ENCODE measurements at places on chromosomes 13 and 19. TPM values are rescaled to one million over a fixed set of nuclear protein-coding genes. Genes with fewer than 3 reads are reported as not detected.

- H3K27ac ChIP-seq, result no peak overlapping the region
- no peak for DNase-seq
- H3K36me3 ChIP-seq, result no peaks in the 10 kb centered on the region
- no peaks in the 10 kb centered on the region for H3K27me3 ChIP-seq
- H3K4me3 ChIP-seq, result no peak overlapping the region
Observed at GRCh38 chr13:103839460-103839859, 773.2 kb upstream of the SLC10A2 start.

- DNase-seq, result no peak
- peaks cover 17% of the 10 kb centered on the region for H3K4me1 ChIP-seq
- H3K36me3 ChIP-seq, result peaks cover 19% of the 10 kb centered on the region
Observed at GRCh38 chr19:38875656-38876395, 2.2 kb downstream of the RINL start.

- H3K27me3 ChIP-seq, result no peaks in the 10 kb centered on the region
- H3K36me3 ChIP-seq, result no peaks in the 10 kb centered on the region
- no peaks in the 10 kb centered on the region for H3K4me1 ChIP-seq
- no peak overlapping the region for H3K27ac ChIP-seq
Observed at GRCh38 chr13:85601526-85601925, 197.7 kb downstream of the SLITRK6 start.

DNA sequence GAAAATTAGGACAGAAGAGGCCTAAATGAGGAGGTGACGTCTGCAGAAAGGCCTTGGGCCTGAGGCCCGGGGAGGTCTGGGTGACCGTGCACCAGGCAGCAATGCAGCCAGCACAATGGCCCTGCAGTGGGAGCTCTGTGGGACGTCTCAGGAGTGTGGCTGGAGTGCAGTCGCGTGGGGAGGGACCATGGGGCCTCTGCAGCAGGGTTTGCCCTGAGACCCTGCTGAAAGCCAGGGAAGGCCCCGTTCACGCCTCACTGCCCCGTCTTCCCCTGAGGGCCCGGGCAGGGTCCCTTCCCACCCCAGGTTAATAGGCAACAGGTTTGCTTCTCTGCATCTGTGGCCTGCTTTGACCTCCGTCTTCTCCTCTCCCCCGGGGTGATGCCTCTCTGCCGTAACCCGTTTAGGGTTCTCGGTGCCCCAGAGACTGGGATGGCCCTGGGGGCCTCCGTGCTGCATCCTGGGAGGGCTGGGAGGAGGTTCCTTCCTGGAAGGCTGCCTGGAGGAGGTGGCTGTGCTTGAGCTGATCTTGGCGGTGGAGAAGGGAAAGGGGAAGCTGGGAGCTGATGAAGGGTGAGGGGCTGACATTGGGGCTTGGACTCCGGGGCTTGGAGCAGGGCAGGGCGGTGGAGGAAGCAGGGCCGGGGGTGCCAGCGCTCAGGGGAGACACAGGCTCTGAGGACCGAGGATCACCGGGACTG lies 9.7 kb downstream of the PALM start:
- peaks cover 53% of the 10 kb centered on the region for H3K4me1 ChIP-seq
- peak overlapping the region; percentile 44 for H3K4me3 ChIP-seq
- peaks cover 34% of the 10 kb centered on the region for H3K27me3 ChIP-seq
- DNase-seq, result no peak
- peak overlapping the region; percentile 79 for H3K27ac ChIP-seq

- peaks cover 10% of the 10 kb centered on the region for H3K4me1 ChIP-seq
- H3K36me3 ChIP-seq, result no peaks in the 10 kb centered on the region
- peak; percentile 42 for DNase-seq
- no peak overlapping the region for H3K27ac ChIP-seq
- peak overlapping the region; percentile 32 for H3K4me3 ChIP-seq
- peaks cover 61% of the 10 kb centered on the region for H3K27me3 ChIP-seq
Observed at GRCh38 chr13:20174656-20175405, 14.0 kb upstream of the GJA3 start.

GRCh38 chr13:31131470-31131961 lies 30.2 kb downstream of the HSPH1 start:
- peaks cover 15% of the 10 kb centered on the region for H3K27me3 ChIP-seq
- H3K27ac ChIP-seq, result no peak overlapping the region
- H3K4me3 ChIP-seq, result no peak overlapping the region
- DNase-seq, result no peak

DNA sequence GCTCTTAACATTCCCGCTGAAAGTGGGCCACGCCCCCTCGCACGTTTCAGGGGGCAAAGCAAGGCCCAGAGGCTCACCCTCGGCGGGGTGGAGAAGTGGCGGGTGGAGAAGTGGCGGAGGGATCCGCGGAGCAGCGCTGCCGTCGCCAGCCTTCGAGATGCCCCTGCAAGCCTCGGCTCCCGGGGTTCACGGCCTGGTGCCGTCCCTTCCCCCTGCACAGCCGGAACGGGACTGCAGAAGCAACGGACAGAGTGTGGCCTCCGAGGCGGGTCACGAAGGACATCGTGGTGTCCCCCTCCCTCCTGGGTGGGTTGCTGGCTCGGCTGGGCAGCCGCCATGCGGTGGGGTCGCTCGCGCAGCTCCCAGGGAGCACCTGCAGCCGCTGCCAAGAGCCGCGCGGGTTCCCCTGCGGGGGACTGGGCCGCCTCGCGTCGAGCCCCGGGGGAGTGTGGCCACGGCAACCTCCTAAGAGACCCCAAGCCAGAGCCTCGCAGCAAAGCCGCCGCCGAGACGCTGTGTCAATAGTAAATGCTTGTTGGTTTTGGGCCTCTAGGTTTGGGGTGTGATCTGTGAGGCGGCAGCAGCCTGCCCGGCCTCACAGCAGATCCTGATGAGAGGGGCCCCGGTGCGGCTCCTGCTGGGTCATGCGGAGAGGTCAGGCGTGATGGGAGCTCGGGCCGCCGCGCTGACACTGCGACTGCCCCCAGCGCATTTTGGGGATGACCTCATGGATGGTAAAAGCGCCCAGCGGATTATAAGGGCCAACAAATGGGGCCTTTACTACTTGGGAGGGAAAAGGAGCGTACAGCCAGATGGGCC lies 5.5 kb downstream of the TPGS1 start:
- no peaks in the 10 kb centered on the region for H3K27me3 ChIP-seq
- peaks cover 27% of the 10 kb centered on the region for H3K4me1 ChIP-seq
- H3K27ac ChIP-seq, result no peak overlapping the region
- H3K36me3 ChIP-seq, result peaks cover 5% of the 10 kb centered on the region
- H3K4me3 ChIP-seq, result no peak overlapping the region
- no peak for DNase-seq

DNA sequence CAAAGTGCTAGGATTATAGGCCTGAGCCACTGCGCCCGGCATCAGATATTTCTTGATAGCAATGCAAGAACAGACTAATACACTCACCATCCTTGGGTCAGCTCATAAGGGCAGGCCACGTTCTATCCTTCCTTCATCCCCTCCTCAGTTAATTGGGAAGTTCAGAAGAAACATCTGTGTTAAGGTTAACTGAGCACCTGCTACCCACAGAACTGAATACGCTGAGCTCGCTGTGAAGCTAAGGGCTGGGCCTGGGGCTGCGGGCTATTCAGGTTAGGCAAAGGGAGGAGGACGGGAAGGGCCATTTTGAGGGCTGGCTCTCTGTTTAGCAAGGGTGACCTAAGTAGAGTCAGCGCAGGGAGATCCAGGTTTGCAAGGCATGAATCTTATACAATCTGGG lies 43.0 kb upstream of the UQCRFS1 start:
- no peaks in the 10 kb centered on the region for H3K36me3 ChIP-seq
- no peak for DNase-seq
- peaks cover 46% of the 10 kb centered on the region for H3K27me3 ChIP-seq
- H3K4me3 ChIP-seq, result no peak overlapping the region
- H3K4me1 ChIP-seq, result no peaks in the 10 kb centered on the region

DNA sequence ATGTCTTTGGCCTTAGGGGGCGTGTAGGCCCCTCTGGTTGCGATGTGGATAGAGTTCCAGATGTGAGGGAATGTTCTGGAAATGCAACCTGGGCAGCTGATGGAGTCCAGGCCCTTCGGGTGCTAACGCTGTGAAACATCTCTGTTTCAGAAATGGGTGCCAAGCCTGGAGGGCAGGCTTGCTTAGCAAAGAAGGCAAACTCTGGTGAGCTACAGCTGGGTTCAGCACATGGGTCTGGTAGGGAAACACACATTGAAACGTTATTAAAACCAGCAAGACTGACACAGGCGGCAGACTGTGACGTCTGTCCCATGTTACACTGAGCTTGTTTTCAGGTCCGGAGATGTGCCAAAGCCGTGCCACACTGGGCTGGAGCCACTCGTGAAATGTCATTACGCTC lies 8.6 kb upstream of the CDC16 start:
- no peak for DNase-seq
- H3K27ac ChIP-seq, result no peak overlapping the region
- peaks cover 15% of the 10 kb centered on the region for H3K4me1 ChIP-seq
- H3K4me3 ChIP-seq, result no peak overlapping the region
- peaks cover 38% of the 10 kb centered on the region for H3K27me3 ChIP-seq
- H3K36me3 ChIP-seq, result no peaks in the 10 kb centered on the region

DNA sequence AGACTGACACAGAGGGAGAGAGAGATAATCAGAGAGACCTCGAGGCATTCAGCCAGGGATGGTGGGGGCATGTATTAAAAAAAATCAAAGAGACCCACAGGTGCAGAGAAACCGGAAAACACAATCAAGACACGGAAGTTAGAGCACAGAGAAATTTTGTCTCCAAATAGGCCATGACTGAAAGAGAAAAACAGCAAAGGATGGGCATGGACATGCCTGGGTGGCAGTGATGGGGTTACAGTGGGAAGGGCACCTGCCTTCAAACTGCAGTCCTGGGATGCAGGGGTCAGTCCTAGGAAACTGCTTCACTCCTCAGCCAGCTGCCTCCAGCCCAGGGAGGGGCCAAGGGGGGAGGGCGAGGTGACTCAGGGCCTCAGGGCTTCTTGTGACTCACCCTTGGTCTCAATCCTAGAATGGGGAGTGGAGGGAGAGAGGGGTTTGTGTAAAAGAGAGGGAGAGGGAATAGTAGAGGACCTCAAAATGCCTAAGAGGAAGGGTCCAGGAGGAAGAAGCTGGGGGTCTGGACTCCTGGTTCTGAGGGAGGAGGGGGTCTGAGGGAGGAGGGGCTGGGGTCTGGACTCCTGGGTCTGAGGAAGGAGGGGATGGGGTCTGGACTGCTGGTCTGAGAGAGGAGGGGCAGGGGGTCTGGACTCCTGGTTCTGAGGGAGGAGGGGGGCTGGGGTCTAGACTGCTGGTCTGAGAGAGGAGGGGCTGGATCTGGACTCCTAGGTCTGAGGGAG lies 3.6 kb upstream of the KCNN4 start:
- no peak for DNase-seq
- H3K27me3 ChIP-seq, result peaks cover 46% of the 10 kb centered on the region
- no peak overlapping the region for H3K4me3 ChIP-seq
- H3K36me3 ChIP-seq, result no peaks in the 10 kb centered on the region

DNA sequence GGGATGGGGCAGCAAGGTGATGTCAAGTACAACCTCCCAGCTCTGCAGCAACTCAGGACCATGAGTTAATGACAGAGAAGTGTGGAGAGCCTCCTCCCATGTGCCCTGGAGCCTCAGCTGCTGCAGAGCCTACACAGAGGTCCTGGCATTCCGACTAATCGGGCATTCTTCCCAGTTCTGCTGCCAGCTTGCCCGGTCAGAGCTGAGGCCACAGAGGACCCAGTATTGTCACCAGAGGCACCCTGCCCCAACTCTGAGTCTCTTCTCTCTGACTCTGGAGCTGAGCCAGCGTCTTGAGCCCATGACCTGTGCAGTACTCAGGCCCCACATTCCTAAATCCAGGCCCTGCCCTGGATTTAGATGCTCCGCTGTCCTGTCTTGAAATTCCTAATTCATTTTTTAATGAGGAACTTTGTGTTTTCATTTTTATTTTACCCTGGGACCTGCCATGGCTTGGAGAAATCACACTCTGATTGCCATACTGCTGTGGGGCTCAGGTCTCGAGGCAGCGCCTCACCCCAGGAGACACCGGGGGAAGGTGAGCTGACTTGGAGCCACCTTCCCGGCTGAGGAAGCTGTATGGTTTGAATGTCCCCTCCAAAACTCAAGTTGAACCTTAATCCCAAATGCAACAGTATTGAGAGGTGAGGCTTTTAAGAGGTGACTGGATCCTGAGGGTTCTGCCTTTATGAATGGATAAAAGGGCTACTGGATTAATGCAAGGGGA lies 144.9 kb upstream of the ZNF507 start:
- H3K4me1 ChIP-seq, result peaks cover 8% of the 10 kb centered on the region
- H3K4me3 ChIP-seq, result no peak overlapping the region
- no peak overlapping the region for H3K27ac ChIP-seq
- no peaks in the 10 kb centered on the region for H3K36me3 ChIP-seq
- H3K27me3 ChIP-seq, result peaks cover 42% of the 10 kb centered on the region
- DNase-seq, result peak; percentile 46

- H3K27me3 ChIP-seq, result peaks cover 35% of the 10 kb centered on the region
- H3K4me3 ChIP-seq, result no peak overlapping the region
- no peak overlapping the region for H3K27ac ChIP-seq
- no peaks in the 10 kb centered on the region for H3K4me1 ChIP-seq
Observed at GRCh38 chr19:54674021-54674617, 11.3 kb downstream of the LILRB4 start.

GRCh38 chr19:48768994-48769713 lies 13.8 kb downstream of the FGF21 start:
- no peak overlapping the region for H3K27ac ChIP-seq
- DNase-seq, result no peak
- H3K4me1 ChIP-seq, result peaks cover 19% of the 10 kb centered on the region

DNA sequence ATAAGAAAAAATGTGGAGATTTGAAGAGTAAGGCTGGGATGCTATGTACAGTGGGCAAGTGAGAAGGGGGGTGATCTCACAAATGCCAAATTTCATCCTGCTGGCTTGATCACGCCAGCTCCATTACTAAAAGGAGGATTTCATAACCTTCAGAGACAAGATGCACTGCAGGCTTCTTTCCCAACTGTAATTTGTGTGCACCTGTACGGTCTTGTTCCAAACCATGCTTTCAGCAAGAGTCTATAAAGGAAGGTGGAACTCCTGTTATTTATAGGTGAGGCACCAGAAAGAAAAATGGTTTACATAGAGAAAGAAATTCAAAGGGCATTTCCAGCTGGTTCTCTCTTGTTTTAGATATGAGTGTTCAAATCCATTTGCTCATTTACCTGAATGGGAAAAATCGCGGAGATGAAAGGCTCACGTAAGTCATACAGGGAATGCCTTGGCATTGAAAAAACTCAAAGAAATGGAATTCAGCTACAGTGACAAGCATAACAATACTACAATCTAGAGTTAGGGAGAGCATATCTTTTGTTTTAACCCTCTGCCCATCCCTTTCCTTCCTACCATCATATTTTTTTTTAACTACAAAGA lies 13.3 kb downstream of the EFNB2 start:
- H3K36me3 ChIP-seq, result no peaks in the 10 kb centered on the region
- no peaks in the 10 kb centered on the region for H3K27me3 ChIP-seq
- H3K4me1 ChIP-seq, result peaks cover 36% of the 10 kb centered on the region
- no peak overlapping the region for H3K27ac ChIP-seq

- no peaks in the 10 kb centered on the region for H3K36me3 ChIP-seq
- H3K4me1 ChIP-seq, result peaks cover 44% of the 10 kb centered on the region
- peak overlapping the region; percentile 59 for H3K4me3 ChIP-seq
- DNase-seq, result no peak
- peaks cover 90% of the 10 kb centered on the region for H3K27me3 ChIP-seq
Observed at GRCh38 chr19:2290441-2291184, 8.6 kb upstream of the PEAK3 start.

Gene MYO1F
- 7.4 TPM for total RNA-seq

Gene VWA8
- 51.0 TPM for total RNA-seq

Gene ZNF571
- 3.8 TPM for total RNA-seq

Gene GPC5
- 1.5 TPM for total RNA-seq

Gene BLOC1S3
- total RNA-seq, result 3.5 TPM

Gene TLE5
- 799 TPM for total RNA-seq

Gene ZNF154
- total RNA-seq, result 4.8 TPM

Gene FXYD1
- 509 TPM for total RNA-seq

Gene CYP4F3
- total RNA-seq, result not detected

Gene HSD17B14
- 1.8 TPM for total RNA-seq

Gene TYROBP
- total RNA-seq, result 26.2 TPM

All from left ventricle myocardium inferior (tissue), 1 donor.